ENCODE measurements at places on chromosomes 5 and 9. TPM values are rescaled to one million over a fixed set of nuclear protein-coding genes. Genes with fewer than 3 reads are reported as not detected.

- no peak for DNase-seq
Measured at GRCh38 chr9:21317956-21318923, 13.1 kb upstream of the IFNA5 start.

DNA sequence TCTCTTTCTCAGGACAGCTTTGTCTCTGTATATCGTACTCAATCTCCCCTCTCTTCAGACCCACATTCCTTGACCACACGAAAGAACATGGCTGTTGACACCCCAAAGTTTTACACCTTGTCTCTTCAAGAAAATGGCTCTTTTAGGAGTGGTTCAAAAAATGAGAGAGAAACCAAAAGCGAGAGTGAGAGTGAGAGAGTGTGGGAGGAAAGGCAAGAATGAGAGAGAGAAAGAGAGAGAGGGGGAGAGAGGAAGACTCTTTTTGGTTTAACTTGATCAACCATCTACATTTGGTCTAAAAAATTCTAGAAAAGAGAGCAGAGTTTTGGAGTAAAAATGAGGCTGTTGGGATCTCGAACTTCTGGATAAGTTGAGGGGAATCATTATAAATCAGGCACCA, 581.8 kb upstream of the WWC1 start:
- DNase-seq = no peak

Gene FOXD4L5
- 0.23 TPM for polyA plus RNA-seq

GRCh38 chr9:82196622-82197441, 208.3 kb downstream of the SPATA31D1 start:
- DNase-seq = no peak

Gene CDX1
- polyA plus RNA-seq = 0.89 TPM

GRCh38 chr5:14035859-14036503, 91.5 kb upstream of the DNAH5 start:
- no peak for DNase-seq

DNA sequence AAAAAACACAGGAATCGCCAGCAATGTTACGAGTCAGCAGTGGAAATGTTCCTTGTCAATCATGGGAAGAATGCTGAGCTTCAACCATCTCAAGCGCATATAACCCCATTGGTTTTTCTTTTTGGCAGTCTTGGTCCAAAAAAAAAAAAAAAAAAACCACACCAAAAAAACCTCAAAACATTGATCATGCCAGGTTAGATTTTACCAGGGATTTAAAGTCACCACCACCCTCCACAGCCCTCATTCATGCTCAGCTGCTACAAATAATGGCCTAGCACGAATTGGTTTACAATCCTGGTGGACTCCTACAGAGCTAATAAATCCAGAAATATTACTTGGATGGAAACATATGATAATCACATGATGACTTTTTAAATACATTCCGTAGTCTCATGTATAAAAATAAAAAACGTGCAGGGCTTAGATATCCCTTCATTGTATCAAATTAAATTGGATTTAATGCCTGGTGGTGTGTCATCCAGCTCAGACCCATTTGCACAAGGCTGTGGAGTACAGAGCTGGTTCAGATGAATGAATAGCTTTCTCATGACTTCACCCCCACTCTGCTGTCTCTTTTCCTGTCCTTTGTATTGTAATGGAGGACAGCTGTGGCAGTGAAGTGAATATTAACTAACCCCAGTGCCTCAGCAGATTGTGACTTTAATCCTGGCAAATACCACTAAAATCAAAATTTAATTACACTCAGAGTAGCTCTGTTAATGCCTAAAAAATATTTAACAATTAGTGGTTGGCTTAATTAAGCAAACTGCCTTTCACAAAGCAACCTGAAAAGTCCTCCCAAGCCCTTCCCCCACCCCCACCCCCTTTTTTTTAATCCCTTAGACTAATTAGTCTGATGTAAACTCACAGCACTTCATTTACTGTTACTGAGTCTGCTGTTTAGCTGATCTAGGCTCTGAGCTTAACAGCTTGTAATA, 626.5 kb upstream of the ZNF608 start:
- DNase-seq = no peak

DNA sequence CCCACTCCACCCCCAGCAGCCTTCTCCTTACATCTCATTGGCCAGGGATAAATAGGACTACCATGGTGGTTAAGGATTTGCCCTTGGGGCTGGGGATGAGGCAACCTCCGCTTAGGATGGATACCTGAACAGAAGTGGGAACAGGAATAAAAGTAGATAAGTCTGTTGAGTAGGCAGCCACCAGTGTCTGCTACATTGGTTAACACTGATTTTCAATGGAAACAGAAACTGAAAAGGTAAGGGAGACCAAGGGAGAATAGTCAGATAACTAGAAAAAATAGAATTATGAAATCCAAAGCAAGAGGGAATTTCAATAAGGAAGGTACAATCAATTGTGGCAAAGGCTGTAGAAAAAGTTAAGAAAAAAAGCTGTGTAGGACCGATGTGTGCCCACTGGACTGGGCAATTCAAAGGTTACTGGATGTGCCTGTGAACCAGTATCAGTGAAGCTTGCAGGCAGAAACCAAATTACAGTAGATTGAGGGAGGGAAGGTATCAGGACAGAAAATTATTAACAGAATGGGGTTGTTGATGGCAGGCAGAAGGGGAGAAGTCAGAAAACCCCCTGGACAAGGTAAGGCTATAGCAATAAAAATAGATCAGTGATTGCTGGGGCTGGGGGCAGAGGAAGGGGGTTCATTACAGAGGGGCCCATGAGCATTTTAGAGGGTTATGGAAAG, 48.7 kb downstream of the DNAJC21 start:
- DNase-seq = peak; percentile 18

- no peak for DNase-seq
Measured at GRCh38 chr9:129666575-129666974, 1.1 kb downstream of the PRRX2 start.

DNA sequence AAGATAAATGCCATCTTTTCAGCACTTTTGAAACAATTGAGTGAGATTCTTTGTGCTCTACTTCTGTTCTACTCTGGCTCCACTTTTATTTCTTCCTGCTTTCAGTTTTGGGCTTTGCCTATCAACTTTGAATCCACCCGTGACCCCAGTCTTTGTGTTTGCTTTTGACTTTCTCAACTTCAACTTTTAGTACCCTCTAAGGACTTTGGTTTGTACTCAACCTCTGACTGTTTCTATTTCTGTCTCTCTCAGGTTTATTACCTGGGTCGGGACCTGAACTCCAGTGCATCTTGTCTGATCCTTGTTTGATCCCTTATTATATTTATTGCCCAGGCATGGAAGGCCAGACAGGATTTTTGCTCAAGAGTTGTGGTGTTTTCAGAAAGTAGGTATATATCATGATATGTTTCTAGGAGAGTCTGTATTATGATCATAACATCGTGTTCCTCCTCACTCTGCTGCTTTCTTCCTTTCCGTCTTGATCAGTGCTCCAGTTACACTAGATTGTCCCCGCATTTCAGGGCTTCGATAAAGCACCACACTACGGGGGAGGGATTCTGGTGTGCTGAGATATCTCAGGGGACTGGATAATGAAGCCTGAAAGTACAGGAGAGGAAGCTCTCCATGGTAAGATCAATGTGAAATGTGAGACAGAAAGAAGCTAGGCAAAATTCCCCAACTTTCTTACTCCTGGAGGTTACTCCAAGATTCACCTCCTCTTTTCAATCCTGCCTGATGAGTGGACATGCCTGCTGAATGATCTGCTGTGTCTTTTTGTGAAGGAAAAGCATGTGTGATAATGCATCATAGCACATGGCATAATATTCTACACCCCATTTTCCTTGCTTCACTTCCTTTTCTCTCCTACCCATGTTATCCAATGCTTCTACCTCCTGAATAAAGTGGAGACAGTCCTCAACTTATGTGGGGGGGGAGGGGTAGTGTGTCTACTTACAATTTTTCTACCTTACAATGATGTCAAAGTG, 155.5 kb upstream of the GRIN3A start:
- no peak for DNase-seq

- no peak for DNase-seq
Measured at GRCh38 chr5:172864747-172865146, 30.7 kb downstream of the ERGIC1 start.

GRCh38 chr5:174501461-174502069, 222.8 kb upstream of the MSX2 start:
- DNase-seq = no peak

Gene SV2C
- 0.07 TPM for polyA plus RNA-seq

Gene CCNH
- polyA plus RNA-seq = 62.6 TPM

Gene FCN1
- polyA plus RNA-seq = 3.2 TPM

- no peak for DNase-seq
Measured at GRCh38 chr5:162990063-162990462, 447.3 kb upstream of the CCNG1 start.

DNA sequence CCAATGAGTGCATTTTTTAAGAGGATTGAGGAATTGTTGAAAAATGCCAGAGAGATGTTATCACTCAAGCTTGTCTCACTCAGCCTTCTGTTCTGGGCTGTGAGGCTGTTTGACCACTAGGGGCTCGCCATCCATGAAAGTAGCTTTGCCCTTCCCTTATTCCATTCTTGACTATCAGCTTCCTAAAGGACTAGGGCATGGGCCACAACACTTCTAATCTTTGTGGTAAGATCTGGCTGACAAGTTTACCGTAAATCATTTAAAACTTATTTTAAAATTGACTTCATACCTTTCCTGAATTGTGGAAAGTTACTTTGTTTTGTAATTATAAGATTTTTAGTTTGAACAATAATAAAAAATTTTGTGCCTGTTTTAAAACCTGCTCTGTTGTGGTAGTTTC, 49.5 kb downstream of the TJP2 start:
- DNase-seq = no peak

- no peak for DNase-seq
Measured at GRCh38 chr9:125293134-125293533, 31.5 kb downstream of the GAPVD1 start.

- no peak for DNase-seq
Measured at GRCh38 chr5:150311015-150311692, 8.4 kb upstream of the ARSI start.

Gene SLC36A3
- not detected for polyA plus RNA-seq

GRCh38 chr9:106700676-106701075, 162.3 kb upstream of the ZNF462 start:
- no peak for DNase-seq

DNA sequence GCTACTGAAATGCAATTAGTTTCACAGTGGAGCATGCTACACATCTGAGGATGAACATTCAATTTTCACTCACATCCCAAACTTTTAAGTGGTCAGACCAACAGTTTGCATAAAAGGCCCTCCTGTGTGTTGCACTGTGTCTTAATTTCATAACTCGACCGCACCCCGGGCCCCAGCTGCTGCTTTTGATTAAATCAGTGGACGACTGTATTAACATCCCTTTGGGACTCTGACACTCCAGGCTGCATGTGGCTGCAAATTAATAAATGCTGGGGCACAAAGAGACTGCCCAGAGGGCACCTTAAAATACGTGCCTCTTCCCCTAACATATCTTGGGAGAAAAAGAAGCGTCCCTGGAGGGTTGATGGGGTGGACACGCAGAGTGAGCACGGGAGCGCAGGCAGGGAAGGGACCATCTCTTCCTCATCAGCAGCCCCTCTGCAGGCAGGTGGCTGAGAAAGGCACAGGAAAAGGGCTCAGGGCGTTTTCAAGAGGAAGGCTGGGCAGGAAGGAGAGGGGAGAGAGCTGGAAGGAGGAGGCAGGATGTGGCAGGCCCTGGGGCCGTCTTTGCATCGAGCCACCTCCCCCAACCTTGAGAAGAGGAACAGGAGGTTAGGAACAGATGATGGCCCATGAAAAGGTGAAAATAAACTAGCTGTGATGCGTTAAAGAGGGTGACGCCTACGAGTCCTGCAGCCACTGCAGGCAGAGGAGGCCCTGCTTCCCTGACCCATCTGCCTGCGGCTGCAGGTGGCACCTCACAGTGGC, 18.6 kb downstream of the MED10 start:
- no peak for DNase-seq

- no peak for DNase-seq
Measured at GRCh38 chr5:171816666-171817065, 31.0 kb downstream of the SMIM23 start.

- DNase-seq = no peak
Measured at GRCh38 chr5:53597894-53598293, 37.5 kb downstream of the NDUFS4 start.

DNA sequence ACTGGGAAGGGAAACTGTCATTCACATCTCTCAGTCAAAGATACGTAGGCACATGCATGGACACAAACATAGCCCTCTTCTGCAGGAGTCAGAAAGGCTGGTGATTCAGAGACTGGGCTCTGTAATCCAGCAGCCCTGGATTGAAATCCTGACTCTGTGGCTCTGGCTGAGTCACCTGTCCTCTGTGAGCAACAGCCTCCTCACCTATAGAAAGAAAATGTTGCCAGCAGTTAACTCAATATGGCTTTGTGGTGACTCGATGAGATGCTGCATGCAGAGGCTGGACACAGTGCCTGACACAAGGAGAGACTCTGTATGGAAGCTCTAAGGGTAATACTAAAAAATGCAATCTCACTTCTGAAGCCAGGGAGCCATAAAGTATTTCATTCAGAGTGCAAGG, 23.9 kb upstream of the CDKN2AIPNL start:
- no peak for DNase-seq

Gene PTGES
- polyA plus RNA-seq = 3.7 TPM

DNA sequence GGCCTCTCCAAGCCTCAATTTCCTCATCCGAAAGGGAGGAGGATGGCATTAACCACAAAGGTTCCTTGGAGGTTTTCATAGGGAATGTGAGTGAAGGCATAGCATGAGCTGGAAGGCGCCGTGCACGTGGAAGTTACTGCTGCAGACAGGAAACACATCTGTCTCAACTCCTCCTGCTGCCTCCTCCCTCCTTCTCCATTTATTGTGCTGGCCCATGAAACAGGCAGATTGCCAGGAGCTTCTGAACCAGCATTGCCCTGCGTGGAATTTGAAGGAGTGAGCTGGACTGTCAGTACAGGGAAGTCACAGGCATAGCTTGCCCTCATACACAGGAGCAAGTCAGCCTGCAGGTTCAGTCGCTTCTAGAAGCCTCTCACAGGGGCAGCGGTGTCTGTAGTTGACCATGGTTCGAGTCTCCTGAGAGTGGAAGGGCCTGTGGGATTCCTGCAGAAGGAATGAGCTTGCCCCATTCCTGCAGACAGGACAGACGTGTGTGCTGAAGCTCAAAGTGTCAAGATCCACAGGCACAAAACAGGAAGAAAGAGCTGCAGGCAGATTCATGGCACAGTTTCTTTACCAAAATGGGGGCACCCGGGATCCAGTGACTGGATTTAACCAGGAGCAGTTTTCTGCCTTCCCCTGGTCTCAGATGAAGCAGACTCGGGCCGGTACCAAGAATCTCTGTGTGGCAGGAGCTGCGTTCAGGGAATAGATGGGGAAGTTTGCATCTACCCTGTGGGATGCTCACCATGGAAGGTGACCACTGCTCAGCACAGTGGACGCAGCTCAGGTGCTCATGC, 48.7 kb upstream of the CTSL start:
- no peak for DNase-seq

GRCh38 chr5:22079566-22079965, 773.6 kb downstream of the CDH12 start:
- no peak for DNase-seq

DNA sequence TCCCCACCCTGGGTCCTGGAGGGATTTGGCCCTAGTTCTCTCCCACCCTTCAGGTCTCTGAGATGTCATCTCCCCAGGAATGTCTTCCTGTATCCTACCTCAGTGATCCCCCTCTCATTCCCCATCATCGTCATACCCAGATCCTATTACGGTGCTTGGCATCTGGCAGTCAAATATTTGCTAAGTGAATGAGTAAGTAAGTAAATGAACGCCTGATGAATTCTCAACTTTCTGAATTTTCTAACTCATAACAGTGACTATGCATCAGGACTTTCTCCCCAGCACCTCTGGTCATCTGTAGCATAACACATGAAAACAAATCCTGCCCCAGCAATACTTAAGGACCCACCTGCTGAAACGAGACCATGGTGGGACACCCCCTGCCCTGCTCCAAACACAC, 244.2 kb downstream of the EBF1 start:
- no peak for DNase-seq
